ENCODE measurements at places on chromosomes 11 and 22.

GRCh38 chr22:39530692-39531331 is 1.7 kb downstream of the RPS19BP1 start:
- no peak for DNase-seq

DNA sequence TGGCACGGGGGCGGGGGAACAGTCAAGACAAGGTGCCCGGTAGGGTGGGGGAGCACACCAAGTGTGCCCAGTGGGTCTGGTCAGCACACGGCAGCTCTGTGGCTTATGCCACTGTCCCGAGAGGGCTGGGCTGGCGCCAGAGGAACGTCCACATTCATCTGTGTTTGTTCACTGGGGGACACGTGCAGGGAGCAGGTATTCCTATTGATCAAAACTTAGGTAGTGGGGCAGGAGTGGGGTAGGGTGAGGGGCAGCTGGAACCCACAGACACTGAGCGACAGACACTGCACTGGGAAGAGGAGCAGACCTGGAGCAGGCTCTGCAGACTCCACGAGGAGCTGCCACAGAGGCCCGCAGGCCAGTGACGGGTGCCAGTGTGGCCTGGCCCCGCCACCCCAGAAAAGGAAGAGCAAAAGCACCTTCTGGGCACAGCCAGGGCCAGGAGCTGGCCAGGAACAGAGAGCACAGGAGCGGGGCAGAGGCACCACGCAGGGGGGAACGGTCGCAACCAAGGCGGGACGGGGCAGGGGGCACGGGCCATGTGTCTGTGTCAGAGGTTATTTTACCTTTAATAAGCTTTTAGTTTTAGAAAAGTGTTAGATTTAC is 2.1 kb upstream of the MOB2 start:
- no peak for DNase-seq

DNA sequence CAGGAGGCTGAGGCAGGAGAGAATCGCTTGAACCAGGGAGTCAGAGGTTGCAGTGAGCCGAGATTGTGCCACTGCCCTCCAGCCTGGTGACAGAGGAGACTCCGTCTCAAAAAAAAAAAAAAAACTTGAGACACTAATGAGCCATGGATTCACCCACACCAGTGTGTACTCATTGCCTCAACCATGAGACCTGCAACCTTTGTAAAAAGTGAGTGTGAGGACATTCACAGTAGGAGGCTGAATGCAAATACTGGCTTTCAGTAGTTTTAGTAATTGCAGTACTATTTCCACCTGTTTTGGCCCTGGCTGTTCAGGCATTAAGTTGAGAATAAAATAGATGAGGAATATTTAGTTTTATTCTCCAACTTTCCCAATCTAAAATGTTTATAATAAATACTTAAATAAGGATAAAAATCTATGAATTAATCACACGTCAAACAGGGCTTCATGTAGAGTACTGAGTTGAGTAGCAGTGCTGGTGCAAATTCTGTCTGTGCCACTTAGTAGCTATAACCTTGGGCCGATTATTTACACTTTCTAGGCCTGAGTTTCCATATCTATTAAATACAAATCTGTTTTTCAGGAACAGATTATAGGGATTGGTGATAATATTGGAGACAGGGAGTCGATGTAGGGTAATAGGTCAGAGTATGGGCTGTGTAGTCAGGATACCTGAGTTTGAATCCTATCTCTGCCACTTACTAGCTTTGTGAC is 72.8 kb downstream of the PPP2R1B start:
- DNase-seq, result no peak

GRCh38 chr22:33919391-33920196 is 682 bp downstream of the LARGE1 start:
- DNase-seq, result no peak

DNA sequence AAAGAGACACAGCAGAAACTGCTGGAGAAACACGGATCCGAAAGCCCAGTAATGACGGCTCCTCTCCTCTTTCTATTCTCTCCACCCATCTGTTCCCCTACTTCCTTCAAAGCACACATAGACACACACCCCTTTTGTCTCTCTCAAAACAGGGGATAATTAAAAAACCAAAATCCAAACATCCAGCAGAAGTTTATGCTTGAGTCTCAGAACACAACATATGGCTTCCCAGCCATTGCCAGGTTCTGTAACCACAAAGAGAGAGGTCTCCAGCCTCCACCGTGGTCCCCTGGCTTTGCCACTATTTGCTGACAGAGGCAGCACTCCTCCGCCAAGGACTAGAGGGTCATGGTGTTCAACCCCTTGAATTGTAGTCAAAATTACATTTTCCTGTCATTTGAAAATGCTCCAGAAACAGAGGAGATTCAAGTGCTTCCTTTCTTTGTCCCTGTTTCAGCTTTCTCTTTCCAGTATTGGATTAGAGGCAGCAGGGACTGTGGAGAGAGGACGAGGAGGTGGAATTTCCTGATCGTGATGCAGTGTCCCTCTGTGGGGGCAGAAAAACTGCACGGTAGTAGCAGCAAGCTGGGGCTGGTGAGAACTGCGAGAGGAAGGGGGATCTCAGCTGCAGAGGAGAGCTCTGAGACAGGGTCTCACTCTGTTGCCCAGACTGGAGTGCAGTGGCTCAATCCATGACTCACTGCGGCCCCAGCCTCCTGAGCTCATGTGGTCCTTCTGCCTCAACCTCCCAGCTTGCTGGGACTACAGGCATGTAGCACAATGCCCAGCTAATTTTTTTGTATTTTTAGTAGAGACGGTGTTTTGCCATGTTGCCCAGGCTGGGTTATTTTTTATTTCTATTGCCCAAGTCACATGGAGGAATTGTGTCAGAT is 60.3 kb downstream of the UBASH3B start:
- DNase-seq, result no peak

GRCh38 chr11:124897674-124898262 is at the start of gene ROBO4:
ROBO4 (minus strand) TSS chr11:124897865; CDS start chr11:124897795, 70 bp downstream.
- DNase-seq, result no peak

- no peak for DNase-seq
Measured at GRCh38 chr11:15112131-15112541, 2.6 kb upstream of the INSC start.

- DNase-seq, result no peak
Measured at GRCh38 chr11:61697078-61697502, 16.9 kb downstream of the DAGLA start.

DNA sequence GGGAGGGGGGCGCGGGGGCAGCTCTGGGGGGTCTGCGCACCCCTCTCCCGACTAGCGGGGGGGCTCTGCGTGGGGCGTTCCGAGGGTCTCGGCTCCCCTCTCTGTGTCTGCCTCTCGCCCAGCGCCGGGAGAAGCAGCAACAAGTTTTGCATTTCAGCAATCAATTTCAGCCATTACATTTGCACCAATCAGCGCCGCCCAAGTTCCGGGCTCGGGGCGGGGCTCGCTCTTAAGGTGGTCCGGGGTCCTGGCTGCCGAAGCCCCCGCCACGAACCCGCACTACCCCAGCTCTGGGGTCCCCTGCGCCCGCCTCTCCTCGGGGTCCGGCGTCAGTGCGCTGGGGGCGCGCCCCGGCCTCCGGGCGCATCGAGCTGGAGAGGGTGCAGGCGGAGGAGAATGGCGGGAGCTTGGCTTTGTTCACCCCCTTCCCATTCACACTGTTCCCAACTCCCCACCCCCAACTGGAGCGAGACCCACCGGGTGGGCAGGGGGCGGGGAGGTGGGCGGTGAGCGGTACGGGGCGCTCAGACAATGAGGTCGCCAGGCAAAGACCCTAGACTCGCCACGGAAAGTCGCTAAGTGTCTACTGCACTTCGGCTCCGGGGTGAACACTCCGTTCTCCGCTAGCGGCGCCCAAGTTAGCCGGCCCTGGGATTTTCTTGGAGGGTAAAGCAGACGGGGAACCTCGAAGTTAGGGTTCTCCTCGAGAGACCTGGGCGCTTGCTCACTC is at the start of gene MN1:
Gene MN1, minus strand, starts transcription at position 141 of the 730 bp plus-strand sequence. CDS start 1,213 bp downstream, outside the sequence.
- no peak for DNase-seq

- no peak for DNase-seq
Measured at GRCh38 chr11:5550440-5551095, 2.2 kb upstream of the OR52H1 start.

DNA sequence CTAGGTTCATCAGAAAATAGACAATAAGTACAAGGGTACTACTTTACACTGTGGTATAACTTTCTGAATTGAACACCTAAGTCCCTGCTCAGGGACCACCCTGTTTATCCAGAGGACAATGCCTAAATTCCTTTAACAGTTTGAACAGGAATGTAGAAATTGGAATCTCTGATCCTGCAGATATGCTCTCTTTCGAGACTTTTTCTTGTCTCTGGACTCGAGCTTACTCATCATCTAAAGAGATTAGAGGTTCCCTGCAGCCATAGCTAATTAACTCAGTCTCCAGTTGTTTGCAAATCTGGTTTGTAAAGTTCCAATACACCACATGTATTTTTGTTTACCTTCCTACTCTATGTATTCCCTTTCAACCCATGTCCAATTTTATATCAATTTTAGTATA is 1.0 kb downstream of the HOATZ start:
- DNase-seq, result no peak

GRCh38 chr11:79160791-79161403 is 279.9 kb downstream of the TENM4 start:
- DNase-seq, result no peak

DNA sequence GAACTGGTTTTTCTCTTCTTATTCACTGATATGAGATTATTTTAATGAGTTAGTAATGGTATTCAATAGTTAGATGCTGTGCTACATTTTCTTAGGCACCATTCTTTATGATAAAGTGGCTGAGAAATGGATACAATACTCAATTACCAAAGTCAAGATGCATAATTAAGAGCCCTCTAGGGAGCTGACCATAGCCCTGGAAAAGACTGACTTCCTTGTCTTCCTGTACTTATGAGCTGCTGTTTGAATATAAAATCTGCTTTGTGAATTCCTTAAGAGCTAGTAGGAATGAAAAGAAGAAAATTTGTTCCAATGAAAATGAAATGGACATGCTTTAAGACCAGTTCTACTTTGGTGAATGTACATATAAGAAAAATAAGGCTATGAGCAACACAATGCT is 452.3 kb downstream of the KCNA4 start:
- no peak for DNase-seq
